ENCODE measurements at places on chromosomes 6 and 20. TPM values are rescaled to one million over a fixed set of nuclear protein-coding genes. Genes with fewer than 3 reads are reported as not detected.

- DNase-seq = no peak
These were observed 219.3 kb upstream of the HSF2 start for GRCh38 chr6:122180132-122180531.

GRCh38 chr20:4567170-4567569, 154.5 kb upstream of the PRND start:
- no peak for DNase-seq

GRCh38 chr6:13267142-13267651, 61.1 kb downstream of the TBC1D7 start:
- no peak for DNase-seq

GRCh38 chr6:30006170-30007131, 54.6 kb upstream of the POLR1H start:
- peak; percentile 72 for DNase-seq

DNA sequence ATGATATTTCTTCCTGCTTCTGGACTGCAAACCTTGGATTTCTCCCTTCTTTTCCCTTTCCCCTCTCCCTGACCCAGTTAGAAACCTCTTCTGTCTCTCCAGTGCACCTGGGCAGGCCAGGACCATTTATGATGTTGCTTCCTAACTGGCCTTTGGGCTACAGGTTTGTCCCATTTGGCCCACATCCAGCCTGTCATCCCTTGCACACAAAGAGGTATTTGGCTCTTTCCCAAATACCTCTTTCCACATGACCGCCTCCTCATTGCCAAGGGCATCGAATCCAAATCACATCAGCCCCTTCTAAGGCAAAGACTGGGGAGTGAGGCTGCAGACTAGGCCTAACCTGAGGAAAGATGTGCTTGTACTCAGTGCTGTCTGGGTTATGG, 13.6 kb downstream of the FGD2 start:
- no peak for DNase-seq

DNA sequence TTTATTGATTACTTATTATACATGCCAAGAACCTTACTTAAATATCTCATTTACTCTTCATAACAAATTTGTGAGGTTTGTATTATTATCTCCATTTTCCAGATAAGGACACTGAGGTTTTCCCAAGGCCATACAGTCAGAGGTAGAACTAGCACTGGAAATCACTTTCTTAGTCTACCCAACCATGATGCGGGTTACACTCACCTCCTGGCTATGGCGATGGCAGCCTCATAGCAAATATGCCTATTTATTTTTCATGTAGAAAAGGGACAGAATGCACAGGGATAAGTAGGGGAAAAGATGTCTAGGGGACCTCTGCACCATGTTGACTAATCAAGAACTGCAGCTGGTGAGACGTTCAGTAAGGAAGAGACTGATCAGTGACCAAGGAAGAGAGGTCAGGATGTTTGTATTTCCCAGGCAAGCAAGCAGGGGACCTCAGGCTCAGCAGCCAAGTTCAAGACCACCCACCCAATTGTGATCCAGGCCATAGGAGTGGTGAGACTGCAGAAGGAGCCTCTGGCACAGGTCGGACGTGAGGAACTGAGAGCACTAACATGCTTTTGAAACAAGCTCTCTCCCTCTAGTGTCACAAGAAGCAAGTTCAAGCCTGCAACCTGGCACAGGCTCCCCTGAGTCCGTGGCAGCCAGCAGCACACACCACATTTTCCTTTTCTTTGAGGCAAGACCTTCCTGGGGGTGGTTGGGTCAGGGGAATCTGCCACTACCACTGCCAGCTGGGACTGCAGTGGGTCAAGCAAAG, 97.8 kb downstream of the GMPR start:
- no peak for DNase-seq

- DNase-seq = no peak
These were observed 517.6 kb downstream of the BTBD3 start for GRCh38 chr20:12435268-12435667.

DNA sequence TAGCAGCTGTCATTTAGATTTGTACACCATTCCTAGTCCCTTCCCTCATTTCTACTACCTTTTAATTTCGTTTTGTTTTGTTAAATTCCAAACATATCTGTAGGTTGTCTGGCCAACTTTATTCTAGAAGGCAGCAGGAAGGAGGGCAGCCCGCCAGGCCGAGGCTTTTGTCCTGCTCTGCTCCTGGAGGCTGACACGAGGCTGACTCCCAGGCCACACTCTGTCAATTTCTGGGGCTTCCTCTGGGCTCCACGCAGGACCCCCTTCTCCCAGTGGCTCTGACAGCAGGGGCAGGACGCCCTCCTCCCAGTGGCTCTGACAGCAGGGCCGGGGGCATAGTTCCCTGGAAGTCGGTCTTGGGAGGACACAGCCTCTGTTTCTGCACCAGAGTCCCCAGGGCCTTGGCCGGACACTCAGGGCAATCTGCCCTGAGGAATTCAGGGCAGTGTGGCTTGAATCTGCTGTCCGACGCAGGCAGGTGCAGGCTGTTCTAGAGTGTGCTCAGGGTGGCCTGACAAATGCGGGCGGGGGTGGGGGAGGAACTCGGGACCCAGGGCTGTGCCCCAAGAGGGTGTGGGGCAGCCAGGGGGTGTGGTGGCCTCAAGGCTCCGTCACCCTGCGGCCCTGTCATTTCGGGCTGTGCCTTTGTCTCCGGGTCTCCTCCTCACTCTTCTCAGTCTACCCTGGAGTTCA, 11.8 kb downstream of the SMOC2 start:
- no peak for DNase-seq

- no peak for DNase-seq
These were observed 123.3 kb downstream of the OGFRL1 start for GRCh38 chr6:71411882-71412281.

- no peak for DNase-seq
These were observed 592 bp upstream of the CTNNBL1 start for GRCh38 chr20:37693242-37693634.

HLA-DQA1 gene
- total RNA-seq = 6.6 TPM

PACSIN1 gene
- total RNA-seq = 1.9 TPM

PRKN gene
- 9.7 TPM for total RNA-seq

LTA gene
- total RNA-seq = not detected

CD109 gene
- 26.0 TPM for total RNA-seq

Measured in sigmoid colon (tissue), 7 donors.